ENCODE measurements at places on chromosomes 1 and 21.

DNA sequence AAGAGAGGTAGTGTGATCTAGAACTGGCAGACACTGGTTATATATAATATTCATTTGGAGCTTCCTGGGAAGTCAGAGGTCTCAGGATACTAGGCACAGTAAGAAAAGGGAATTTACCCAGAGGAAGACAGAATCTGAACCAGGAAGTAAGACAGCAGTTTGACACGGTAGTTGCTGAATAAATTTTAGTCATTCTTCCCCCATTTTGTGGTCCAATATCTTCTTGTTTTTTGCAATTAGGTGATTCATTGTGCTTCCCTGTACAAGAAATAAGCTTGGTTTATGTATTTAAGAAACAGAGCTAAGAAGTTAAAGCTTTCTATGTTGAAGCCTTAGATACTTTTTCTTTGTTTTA is 1.3 kb downstream of the TMEM167B start:
- H3K27me3 ChIP-seq = no peaks in the 10 kb centered on the region
- peak overlapping the region; percentile 99 for H3K27ac ChIP-seq
- DNase-seq = no peak
- H3K4me3 ChIP-seq = peak overlapping the region; percentile 96
- peaks cover 24% of the 10 kb centered on the region for H3K4me1 ChIP-seq

- peaks cover 4% of the 10 kb centered on the region for H3K36me3 ChIP-seq
- H3K4me3 ChIP-seq = no peak overlapping the region
- no peaks in the 10 kb centered on the region for H3K4me1 ChIP-seq
- H3K27me3 ChIP-seq = no peaks in the 10 kb centered on the region
Measured at GRCh38 chr1:109270623-109271317, 12.2 kb downstream of the PSRC1 start.

GRCh38 chr1:54378157-54378873 is 27.9 kb downstream of the SSBP3 start:
- peak overlapping the region; percentile 16 for H3K4me3 ChIP-seq
- peaks cover 70% of the 10 kb centered on the region for H3K4me1 ChIP-seq
- H3K27me3 ChIP-seq = no peaks in the 10 kb centered on the region
- H3K36me3 ChIP-seq = peaks cover 24% of the 10 kb centered on the region

DNA sequence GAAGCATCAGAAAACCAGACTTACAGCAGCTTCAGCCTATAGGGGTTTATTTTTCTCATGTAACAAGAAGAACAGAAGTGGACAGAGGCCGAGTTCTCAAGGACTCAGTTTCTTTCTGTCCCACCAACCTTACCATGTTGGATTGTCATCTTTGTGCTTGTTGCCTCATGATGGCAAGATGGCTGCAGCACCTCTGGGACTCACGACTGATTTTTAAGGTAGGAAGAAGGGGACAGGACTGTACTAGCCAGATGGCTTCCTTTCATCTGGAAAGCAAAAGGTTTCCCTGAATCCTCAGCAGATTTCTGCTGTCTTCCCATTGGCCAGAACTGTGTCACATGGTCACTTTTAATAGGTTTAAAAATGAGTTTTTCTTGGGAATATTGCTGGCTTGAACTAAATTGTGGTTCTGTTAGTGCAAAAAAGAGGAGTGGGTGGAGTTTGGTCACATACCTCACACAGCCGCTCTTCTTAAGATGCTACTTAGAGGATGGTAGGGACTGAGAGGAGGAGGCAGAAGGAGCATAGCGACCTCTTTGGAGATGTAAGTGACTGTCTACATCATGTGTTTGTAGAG is 48.1 kb upstream of the ENAH start:
- H3K27me3 ChIP-seq = peaks cover 16% of the 10 kb centered on the region
- DNase-seq = no peak
- H3K27ac ChIP-seq = no peak overlapping the region
- H3K4me1 ChIP-seq = no peaks in the 10 kb centered on the region

DNA sequence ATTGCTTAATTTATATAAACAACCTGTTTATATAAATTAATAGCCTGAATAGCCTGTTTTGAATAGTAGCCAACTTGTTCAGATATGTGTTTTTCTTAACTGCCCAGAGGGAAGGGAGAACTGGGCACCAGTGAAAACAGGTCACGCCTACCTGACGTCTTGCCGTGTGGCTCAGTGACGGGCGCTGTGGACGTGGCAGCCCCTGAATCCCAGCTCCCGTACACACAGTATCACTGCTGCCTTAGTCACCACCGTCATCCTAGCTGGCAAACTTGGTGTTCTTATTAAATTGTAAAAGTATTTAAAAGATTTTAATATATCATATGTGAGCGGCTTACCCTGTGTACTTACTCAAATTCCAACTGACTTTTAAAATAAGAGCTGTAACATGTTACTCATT is 35.4 kb upstream of the TRAPPC10 start:
- no peak overlapping the region for H3K4me3 ChIP-seq
- DNase-seq = no peak
- no peaks in the 10 kb centered on the region for H3K27me3 ChIP-seq
- H3K4me1 ChIP-seq = peaks cover 14% of the 10 kb centered on the region
- H3K36me3 ChIP-seq = peaks cover 29% of the 10 kb centered on the region

DNA sequence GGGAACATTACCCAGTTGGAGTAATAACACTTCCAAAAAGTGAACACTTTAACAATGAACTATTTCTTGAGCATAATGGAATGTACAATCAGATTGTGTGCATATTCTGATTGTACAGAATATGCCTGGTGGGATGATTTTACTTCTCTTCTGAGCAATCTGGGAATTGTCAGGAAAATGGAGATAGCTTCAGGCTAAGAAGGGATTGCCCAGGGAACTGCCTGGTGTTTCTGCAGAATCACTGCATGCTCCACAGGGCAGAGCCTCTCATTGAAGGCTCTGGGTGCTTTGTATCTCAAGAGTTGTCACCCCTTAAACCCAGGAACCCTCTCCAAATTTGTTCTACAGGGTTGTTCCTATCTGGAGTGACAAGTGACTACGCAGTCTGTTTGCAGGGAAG is 51.2 kb downstream of the UTP25 start:
- no peaks in the 10 kb centered on the region for H3K4me1 ChIP-seq
- H3K4me3 ChIP-seq = no peak overlapping the region
- DNase-seq = no peak

DNA sequence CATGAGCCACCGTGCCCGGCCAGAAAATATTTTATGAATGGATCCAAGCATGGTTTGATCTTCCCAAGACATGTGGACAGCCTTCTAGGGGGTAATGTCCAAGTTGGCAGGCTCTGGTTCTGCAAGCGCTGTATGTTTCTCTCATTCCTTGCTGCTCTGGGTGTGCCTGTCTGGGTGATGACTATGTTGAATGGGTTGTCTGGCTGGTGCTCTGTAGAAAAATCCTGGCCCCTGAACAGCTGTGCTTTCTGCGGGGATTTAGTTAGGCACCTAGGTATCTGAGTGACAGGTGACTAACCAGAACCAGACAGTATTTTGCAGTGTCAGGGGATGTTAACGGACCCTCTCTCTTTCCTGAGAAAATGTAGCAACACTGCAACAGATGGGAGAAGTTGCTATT is 14.1 kb downstream of the HUNK start:
- no peak overlapping the region for H3K4me3 ChIP-seq
- DNase-seq = no peak
- no peaks in the 10 kb centered on the region for H3K4me1 ChIP-seq
- no peak overlapping the region for H3K27ac ChIP-seq
- H3K27me3 ChIP-seq = peaks cover 22% of the 10 kb centered on the region

DNA sequence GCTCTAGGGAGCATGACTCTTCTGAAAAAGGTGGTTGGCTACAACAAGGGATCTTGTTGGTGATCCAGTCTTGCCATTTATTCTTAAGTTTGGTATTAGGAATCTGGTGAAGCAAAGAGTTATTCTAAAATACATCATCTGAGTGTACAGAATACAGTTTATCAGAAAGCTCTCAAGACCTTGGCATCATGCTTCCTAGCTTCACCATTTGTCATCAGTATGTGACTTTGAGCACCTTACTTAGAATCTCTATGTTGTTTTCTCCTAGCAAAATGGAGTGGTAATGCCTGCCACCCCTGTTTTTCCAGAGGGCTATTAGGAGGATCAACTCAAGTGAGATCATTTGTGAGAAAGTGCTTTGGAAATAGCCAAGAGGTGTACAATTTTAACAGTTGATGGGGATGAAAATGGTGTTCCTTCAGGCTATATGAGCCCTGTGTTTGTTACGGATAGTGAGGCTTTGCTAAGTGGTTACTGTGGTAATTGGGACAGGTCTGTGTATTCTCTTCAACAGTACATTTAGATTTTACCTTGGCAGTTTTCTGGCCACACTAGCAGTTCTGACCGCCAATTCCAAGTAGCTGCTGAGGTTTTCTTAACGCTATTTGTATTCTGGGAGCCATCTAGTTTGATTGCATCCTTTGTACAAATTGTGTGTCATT is 120.5 kb downstream of the DISP1 start:
- DNase-seq = no peak
- H3K4me1 ChIP-seq = no peaks in the 10 kb centered on the region

GRCh38 chr1:7248549-7249199 is 463.4 kb downstream of the CAMTA1 start:
- DNase-seq = no peak
- H3K27me3 ChIP-seq = peaks cover 69% of the 10 kb centered on the region
- H3K4me1 ChIP-seq = no peaks in the 10 kb centered on the region
- peaks cover 3% of the 10 kb centered on the region for H3K36me3 ChIP-seq
- no peak overlapping the region for H3K4me3 ChIP-seq

DNA sequence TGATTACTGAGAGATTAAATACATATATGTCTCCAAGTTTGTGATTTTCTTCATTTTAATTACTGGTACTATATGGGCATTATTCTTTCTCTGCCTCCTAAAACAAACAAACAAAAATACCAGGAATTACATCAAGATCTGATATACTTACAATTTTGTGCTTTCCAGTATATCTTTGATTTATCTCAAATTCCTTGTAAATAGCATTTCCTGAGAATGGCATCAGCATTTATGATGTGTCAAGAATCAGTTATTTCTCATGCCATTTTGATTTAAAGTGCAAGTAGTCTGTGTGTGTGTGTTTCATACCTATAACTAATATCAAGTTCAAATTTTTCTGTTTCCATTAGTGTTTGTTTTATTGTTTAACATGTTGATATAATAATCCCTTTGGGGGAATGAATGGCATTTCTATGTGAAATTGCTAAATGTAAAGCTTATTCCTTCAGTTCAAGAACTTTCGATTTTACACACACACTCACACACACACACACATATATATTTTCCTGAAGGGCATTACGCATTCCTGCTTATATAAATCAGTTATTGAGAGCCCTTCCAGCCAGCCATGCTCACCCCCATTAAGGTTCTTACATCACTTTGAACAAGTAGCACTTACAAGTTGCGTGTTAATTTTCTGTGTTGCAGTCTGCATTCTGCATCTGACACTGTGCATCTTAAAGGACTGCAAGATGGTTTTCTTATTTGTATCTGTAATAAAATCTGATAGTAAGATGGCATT is 102.7 kb downstream of the NEK7 start:
- H3K36me3 ChIP-seq = no peaks in the 10 kb centered on the region
- DNase-seq = no peak

GRCh38 chr1:90721210-90722194 is 4.4 kb upstream of the BARHL2 start:
- no peak overlapping the region for H3K27ac ChIP-seq
- DNase-seq = peak; percentile 38
- H3K4me1 ChIP-seq = peaks cover 26% of the 10 kb centered on the region
- H3K27me3 ChIP-seq = peaks cover 89% of the 10 kb centered on the region

GRCh38 chr1:169915150-169915549 is 21.5 kb upstream of the SCYL3 start:
- H3K4me1 ChIP-seq = no peaks in the 10 kb centered on the region
- DNase-seq = no peak
- no peaks in the 10 kb centered on the region for H3K27me3 ChIP-seq
- no peak overlapping the region for H3K4me3 ChIP-seq
- no peak overlapping the region for H3K27ac ChIP-seq

GRCh38 chr1:82901561-82901960 is 1097.4 kb downstream of the TTLL7 start:
- H3K4me1 ChIP-seq = no peaks in the 10 kb centered on the region
- H3K4me3 ChIP-seq = no peak overlapping the region
- H3K36me3 ChIP-seq = no peaks in the 10 kb centered on the region

GRCh38 chr1:217273866-217274265 is 357.0 kb downstream of the GPATCH2 start:
- no peak overlapping the region for H3K27ac ChIP-seq
- no peaks in the 10 kb centered on the region for H3K4me1 ChIP-seq
- H3K4me3 ChIP-seq = no peak overlapping the region
- no peak for DNase-seq

GRCh38 chr1:201022820-201023516 is 546 bp downstream of the KIF21B start:
- peak; percentile 27 for DNase-seq
- peak overlapping the region; percentile 98 for H3K27ac ChIP-seq
- no peaks in the 10 kb centered on the region for H3K27me3 ChIP-seq

DNA sequence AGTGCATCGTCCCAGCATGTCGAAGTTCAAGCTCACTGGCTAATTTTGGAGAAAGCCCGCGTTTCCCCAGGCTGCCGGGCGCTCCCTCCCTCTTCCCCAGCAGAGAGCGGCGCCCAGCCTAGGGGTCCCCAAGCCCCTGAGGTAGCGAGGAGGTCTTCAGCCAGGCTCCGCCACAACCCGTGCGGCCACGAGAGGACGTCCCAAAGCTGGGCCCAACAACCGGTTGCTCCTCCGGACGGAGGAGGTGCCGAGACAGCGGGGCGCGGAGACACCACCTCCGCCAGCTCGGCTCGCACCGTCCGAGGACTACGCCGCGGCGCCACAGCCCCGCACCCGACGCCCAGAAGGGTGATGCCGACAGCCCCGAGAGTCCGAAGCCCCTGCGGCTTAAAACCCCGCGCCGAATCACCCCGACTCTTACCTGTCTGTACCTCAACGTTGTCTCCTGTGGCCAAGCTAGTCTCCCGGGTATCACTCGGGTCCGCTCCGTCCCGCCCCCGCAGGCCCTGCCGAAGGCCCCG is at the start of gene DENND2C:
Gene DENND2C (minus strand): TSS at position 488 of the 521 bp plus-strand sequence. CDS start 44,065 bp downstream, outside the sequence.
- H3K36me3 ChIP-seq = peaks cover 5% of the 10 kb centered on the region
- no peak for DNase-seq
- peak within 1 kb of the TSS; percentile 93 for H3K4me3 ChIP-seq
- peaks cover 4% of the 10 kb centered on the region for H3K27me3 ChIP-seq
- H3K4me1 ChIP-seq = peaks cover 3% of the 10 kb centered on the region

- peak overlapping the region; percentile 8 for H3K27ac ChIP-seq
- DNase-seq = no peak
- H3K4me1 ChIP-seq = peaks cover 6% of the 10 kb centered on the region
- H3K36me3 ChIP-seq = peaks cover 8% of the 10 kb centered on the region
- H3K4me3 ChIP-seq = no peak overlapping the region
Measured at GRCh38 chr1:156822680-156823079, 6.0 kb upstream of the SH2D2A start.

GRCh38 chr1:153798468-153798780 is 23.2 kb downstream of the SLC27A3 start:
- no peak for DNase-seq
- peaks cover 3% of the 10 kb centered on the region for H3K36me3 ChIP-seq
- no peaks in the 10 kb centered on the region for H3K27me3 ChIP-seq
- H3K4me1 ChIP-seq = peaks cover 33% of the 10 kb centered on the region
- no peak overlapping the region for H3K4me3 ChIP-seq
- H3K27ac ChIP-seq = no peak overlapping the region

DNA sequence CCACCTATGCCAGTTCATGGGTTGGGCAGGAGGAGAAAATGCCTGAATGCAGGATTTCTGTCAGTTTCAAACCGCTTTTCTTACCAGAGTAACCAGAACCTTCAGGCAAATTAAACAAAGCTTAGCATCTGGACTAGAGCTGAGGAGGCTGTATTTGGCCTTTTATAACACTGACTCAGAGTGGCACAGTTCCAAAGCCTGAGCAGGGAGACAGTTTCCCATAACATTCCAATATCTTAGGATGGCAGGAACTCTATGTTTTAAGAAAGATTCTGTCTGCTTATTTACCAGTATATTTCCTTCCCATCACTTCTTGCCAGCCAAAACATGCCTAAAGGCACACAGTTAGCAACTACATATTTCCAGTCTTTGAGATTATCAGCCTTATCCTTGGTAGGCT is 46.8 kb downstream of the UBR4 start:
- H3K4me1 ChIP-seq = no peaks in the 10 kb centered on the region
- no peak for DNase-seq
- H3K36me3 ChIP-seq = peaks cover 96% of the 10 kb centered on the region
- no peaks in the 10 kb centered on the region for H3K27me3 ChIP-seq
- H3K27ac ChIP-seq = no peak overlapping the region

All from effector memory CD8-positive, alpha-beta T cell (primary cell).